Stimulated activated CD4-positive, alpha-beta T cell treated with anti-CD3 and anti-CD28 coated beads, TNF-alpha, amount 100 ng/mL, for 4 hours (primary cell): ENCODE measurements at places on chromosomes 4 and X.

DNA sequence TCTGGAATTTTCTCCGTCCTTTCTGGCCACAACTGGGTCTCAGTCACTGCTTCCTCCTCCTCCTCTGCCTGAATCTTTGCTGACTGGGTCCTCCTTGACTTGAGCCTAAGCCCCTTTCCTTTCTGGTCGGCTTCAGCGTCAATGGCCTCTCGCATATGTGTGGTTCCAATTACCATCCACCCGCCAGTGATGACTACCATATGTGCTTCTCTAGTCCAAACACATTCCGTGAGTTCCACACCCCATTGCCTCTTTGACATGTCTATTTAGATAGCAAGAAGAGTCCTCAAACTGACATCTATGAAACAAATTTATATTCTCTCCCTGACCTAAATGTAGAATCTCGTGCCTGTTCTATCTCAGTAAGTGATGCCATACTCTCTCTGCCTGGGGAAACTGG lies 19.8 kb downstream of the MXRA5 start:
- no peak for DNase-seq

- DNase-seq = no peak
Measured at GRCh38 chr4:44961001-44961755, 234.8 kb upstream of the GNPDA2 start.

DNA sequence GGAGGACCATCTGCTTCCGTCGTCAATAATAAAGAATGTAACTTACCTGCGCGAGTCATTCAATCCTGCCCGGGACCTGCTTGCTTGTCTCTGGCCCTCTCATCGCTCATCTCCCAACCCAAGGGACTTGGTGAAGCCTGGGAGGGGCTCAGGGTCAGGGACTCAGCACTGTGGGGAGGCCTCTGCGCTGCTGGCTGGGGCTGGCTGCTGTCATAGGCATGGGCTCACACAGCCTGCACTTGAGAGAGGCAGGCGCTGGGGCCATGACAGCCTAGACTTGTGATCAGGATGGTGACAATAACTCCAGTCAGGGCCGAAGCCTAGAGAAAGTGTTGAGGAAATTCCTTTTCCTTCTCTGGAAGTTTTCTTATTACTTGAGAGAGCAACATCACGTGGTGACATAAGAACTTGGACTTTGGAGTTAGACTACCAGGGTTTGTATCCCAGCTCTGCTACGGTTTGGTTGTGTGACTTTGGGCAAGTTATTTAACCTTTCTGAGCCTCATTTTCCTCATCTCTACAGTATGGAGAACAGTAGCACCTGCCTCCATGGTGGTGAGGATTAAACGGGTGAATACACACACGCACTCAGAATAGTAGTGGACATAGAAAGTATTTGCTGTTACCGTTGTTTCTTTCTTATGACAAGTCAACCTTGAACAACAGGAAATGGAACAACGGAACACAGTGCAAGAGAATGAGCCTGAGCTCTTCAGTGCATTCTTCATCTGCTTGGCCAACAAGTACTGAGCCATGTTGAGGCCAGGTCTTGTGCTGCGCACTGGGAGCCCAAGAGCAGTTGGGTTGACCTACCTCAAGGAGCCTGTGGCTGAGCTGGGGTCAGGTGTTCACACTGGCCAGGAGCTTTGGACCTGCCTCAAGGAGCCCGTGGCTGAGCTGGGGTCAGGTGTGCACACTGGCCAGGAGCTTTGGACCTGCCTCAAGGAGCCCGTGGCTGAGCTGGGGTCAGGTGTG lies 60.5 kb downstream of the TBC1D14 start:
- no peak for DNase-seq

GRCh38 chrX:84187533-84188319 lies at the start of gene RPS6KA6:
Gene RPS6KA6 (minus strand): TSS chrX:84188199. CDS start chrX:84187899, 300 bp downstream.
- DNase-seq = no peak

GRCh38 chr4:83012200-83012686 lies 1.6 kb upstream of the LIN54 start:
- DNase-seq = peak; percentile 10

- DNase-seq = no peak
Measured at GRCh38 chr4:164614999-164615398, 138.9 kb upstream of the SMIM31 start.

DNA sequence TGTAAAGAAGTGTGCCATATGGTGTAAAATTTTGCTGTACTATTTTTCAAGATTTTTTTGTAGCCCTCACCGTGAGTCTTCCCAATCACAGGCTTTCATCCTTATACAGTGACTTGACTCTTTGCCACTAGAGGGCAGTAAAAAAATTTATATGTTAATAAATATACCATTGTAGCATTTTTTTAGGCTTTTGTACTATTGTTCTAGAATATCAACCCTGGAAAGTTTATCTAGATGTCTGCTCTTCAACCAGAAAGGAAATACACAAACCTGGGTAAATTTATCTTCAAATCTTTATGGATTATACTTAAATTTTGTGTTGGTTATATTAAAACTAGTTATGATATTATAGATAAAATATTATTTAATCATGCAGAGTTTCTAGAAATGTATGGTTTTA lies 235.3 kb downstream of the TENM3 start:
- DNase-seq = no peak

DNA sequence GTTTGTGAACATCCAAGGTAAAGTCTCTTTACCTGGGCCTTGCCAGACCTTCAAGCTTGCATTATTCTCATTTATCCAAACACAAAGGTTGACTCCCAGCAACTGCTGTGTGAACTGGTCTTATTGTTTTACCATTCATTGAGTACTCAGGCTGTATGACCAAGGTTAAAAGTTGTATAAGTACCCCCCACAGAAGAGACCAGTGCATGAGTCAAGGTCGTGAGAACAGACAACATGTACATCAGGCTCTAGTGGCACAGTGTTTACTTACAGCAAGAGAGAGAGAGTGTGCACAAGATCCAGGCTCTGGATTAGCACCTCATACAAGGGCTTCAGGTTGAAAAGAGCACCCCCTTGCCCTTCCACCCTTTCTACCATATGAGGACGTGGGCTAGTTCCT lies 77.4 kb upstream of the EFNB1 start:
- no peak for DNase-seq

GRCh38 chrX:153626863-153627674 lies 19.9 kb upstream of the DUSP9 start:
- no peak for DNase-seq

DNA sequence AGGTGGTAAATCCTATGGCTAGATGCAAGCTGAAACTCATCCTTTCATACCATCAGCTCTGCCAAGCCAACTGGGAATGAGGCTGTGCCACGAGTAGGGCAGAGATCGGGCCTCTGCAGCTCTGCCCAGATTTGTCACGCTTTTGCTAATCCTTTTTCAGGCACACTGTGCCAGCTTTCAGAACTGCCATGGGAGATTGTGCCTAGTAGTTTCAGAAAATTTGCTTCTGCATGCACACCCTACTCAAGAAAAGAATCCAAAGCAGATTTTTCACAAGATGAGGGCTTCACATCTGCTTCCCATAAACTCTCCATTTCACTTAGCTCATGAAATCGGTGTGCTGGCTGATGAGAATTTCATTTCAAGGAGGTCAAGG lies 3.3 kb upstream of the ADH7 start:
- no peak for DNase-seq

- DNase-seq = no peak
Measured at GRCh38 chr4:183541010-183541751, 36.3 kb downstream of the ING2 start.

DNA sequence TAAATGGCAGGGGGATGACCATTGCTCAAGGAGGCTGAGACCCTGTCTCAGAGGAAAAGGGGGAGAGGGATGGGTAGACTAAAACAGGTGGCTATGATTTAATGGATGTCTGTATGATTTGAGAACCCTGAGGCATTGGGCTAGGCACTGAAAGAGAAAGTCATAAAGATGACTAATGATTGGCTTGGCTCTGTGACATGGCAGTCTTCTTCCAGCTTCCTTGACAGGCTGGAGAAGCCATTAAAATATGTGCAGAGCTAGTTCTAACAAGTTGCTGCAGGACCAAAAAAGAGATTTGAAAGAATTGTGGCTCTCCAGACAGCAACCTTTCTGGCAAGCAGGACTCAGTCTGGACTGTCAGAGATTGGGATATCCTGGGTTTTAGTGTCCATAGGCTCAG lies 53.6 kb downstream of the AMER1 start:
- DNase-seq = no peak

GRCh38 chr4:41722181-41722580 lies 26.3 kb downstream of the PHOX2B start:
- no peak for DNase-seq

- DNase-seq = no peak
Measured at GRCh38 chr4:185810746-185811508, 1.1 kb downstream of the SORBS2 start.

DNA sequence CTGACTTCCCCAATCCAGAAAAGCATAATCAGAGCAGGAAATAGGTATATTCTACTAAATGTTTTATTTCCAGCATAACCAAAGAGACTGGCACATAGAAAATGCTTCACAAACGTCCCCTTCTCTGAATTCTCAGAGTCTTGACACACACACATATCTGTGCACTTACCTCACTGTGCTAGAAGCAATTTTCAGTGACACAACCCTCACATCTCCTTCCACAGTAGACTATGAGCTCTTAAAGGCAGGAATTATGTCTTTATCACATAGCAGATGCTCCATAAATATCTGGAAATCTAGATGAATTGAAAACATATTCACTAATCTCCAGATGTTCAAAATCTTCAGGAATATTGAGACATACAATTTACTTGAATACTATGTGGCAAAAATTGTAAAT lies 5.9 kb downstream of the SOWAHB start:
- no peak for DNase-seq

DNA sequence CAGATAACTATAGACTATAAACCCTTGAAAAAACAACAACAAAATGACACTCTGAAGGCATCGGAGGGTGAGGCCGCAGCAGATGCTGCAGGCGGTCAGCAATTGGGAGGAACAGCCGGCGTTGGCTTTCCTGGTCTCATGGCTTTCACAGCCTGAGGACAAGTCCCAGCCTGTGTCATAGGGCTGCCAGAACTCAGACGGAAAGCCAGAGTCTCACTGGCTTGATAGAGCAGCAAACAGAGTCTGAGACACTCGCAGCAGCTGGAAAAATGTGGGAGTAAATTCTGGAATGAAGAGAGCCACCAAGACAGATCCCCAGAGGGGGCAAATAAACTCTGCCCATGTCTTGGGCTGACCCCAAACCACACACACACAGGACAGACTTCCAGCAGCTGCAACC lies 86.3 kb downstream of the PPP2R2C start:
- no peak for DNase-seq

DNA sequence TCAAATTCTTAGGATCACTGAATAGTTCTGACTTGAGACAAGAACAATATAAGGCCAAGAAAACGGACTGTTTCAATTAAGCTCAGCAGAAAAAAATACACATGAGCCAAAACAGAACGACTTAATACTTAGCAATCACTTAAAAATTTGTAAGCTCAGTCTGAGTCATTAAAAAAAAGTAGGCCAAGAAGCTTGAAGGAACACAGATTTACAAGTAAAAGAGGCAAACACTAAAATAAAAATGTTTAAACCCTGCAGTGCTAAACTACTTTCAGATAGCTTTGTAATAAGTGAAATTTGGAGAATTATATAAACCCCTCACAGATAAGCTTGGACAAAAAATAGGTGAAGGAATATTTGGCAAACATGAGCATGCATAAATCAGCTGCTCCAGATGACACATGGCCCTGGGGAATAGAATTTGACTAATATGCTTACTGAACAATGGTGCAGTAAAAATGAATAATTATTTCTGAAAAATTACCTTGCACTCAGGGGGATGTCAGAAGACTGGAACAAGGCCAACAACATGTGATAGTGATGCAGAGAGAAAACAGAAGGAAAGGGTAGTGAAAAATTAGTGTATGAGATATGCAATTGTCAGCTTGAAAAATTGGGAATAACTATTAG lies 49.6 kb downstream of the LNX1 start:
- no peak for DNase-seq

DNA sequence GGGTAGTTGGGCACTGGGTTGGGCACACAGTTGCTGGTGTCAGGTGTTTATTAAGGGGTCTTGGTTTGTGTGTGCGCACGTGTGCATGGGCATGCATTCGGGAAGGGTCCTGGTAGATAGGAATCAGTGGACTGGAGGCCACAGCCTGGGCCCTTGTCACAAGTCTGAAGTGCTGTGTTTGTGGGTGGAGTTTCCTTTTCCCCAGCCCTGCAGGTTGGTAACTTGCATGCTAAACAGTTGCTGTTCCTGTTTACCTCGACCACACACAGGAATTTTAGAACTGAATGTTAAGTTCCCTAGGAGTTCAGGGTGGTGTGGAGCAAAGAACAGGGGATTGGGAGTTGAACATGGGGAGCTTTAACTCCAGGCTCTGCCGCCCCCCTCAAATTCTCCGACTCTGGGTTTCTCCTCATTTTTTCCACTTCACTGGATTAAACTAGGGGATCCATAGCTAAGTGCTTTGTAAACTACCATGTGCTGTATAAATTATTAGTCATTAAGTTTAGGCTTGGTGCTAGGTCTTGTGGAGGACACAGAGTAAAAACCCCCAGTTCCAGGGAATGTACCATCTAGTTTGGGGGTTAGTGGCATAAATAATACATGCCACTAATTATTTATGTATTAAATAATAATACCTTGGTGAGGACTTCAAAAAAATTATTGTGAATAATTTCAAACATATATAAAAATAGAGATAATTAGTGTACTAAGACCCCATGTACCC lies 49.0 kb downstream of the STARD8 start:
- no peak for DNase-seq

DNA sequence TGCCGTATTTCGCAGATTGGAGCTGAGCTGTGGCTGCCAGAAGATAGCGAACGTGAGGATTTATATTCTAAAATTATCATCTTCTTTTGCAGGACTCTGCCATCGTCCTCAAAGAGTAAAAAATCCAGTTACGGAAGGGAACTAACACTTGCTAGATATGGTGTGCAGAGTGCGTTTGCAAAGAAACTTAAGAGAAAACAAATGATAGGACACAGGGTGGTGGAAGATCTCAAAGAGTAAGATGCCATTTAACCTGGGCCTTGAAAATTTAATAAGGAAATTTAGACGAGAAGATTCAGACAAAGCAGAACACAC lies 566 bp downstream of the LARP7 start:
- DNase-seq = no peak
